ENCODE measurements at places on chromosomes 7 and 10.

- no peak for DNase-seq
Measured at GRCh38 chr7:111775206-111775605, 212.9 kb upstream of the IMMP2L start.

- no peak for DNase-seq
Measured at GRCh38 chr10:71740069-71740653, 20.6 kb upstream of the C10orf105 start.

GRCh38 chr10:128091636-128092210 lies 34.5 kb downstream of the MKI67 start:
- DNase-seq, result no peak

DNA sequence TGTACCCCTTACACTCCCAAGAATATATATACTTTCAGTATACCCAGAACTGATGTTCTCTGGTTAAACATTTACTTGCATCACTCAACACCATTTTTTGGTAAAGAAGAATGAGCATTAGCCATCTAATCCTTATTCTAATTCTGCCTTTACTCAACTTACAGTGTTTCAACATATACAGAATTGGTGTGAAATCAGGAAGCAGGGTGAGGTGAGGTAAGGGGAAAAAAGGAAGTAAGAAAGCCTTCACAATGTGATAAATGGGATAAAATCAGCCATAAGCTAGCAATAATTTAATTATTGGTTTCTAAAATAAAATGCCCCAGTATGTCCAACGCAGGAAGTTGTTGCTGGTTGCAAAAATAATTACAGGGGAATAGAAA lies 605.4 kb downstream of the KCNMA1 start:
- DNase-seq, result no peak

GRCh38 chr7:82762880-82763279 lies 319.3 kb upstream of the CACNA2D1 start:
- DNase-seq, result no peak

DNA sequence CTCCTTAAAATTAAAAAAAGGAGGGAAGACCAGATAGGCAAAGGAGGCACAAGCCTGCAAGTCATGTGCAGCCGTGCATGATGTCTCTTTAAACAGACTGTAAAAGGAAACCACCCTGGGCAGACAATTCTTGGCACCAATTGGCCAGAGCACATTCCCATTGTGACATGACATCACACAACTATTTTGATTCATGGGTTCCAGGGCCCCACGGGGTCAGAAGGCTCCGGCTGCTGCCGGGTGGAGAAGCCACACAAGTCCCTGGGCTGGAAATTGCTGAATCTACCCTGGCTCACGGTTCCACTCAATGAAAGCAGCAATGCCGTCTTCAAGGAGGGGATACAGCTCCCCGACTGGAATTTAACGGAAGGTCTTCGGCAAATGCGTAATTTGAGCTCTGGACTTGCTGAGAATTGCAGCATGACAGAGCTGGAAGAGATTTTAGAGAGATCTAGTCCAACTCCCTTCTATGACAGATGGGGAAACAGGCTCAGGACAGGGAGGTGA lies 140.5 kb downstream of the PRKAG2 start:
- no peak for DNase-seq

DNA sequence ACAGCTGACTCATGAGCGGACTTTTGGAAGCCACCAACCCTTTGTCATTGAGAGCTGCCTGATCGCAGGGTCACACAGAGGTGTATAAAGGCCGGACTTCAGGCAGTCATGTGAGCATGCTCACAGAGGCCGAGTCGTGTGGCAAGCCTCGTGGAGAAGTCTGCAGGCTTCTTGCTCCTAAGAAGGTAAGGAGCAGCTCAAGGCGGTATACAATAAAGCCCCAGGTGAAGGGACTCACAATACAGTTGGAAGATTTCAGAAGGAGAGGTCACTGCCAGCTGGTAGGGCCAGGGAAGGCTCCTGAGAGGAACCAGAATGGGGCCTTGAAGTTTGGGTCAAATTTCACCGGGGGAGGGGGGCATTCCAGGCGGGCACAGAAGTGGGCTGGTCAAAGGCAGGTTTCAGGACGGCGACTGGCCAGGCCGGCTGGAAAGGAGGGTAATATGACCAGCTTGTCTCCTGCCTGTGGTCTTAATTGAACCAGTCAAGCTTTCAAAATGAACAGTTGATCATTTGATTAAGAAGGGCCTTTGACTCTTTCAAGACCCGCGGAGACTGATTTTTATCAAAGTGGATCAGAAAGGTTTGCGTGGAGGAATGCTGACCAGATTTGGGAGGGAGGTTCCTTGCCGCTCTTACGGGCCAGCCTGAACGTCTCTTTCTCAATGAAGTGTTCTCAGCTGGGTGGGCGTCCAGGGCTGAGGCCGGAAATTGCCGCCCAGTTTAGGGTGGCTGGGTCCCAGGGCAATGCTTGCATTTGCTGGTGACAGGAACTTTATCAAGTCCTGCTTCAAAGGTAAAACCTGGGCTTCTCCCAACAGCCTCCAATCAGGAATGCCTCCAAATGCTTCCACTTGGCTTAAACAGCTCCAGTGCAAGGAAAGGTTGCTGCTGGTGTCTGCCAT lies 178.6 kb downstream of the EMX2 start:
- no peak for DNase-seq
